ENCODE measurements at places on chromosomes 11 and 22. TPM values are rescaled to one million over a fixed set of nuclear protein-coding genes. Genes with fewer than 3 reads are reported as not detected.

GRCh38 chr22:23029521-23030228 is 40.6 kb upstream of the GNAZ start:
- DNase-seq: no peak

- DNase-seq: no peak
Observed at GRCh38 chr11:126410649-126411048, 55.2 kb downstream of the ST3GAL4 start.

- DNase-seq: no peak
Observed at GRCh38 chr11:64652586-64653387, 61.8 kb downstream of the SLC22A12 start.

BIRC3 gene
- 1.4 TPM for polyA plus RNA-seq

DNA sequence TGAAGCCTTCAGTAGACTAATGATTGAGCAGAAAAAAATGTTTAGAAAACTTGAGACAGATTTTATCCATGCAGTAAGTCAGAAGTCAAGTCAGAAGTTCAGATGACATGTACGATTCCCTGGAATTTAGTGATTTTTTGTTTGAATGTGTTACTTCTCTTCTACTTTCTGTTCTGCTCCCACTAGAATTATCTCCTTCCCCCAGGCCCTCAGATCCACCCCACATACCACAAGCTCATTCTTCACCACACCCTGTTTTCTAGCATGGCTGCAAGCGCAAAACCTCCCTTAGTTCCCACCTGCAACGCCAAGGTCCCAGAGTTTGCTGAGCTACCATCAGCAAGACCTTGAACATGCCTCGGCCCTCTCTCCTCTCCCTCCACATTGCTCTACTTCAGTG is 64.1 kb downstream of the KCNJ1 start:
- DNase-seq: no peak

GRCh38 chr11:6129635-6130034 is 22.2 kb downstream of the OR56B4 start:
- no peak for DNase-seq

- no peak for DNase-seq
Observed at GRCh38 chr11:45178890-45179671, 32.6 kb downstream of the PRDM11 start.

- no peak for DNase-seq
Observed at GRCh38 chr11:46309814-46310259, 32.4 kb downstream of the CREB3L1 start.

NOX4 gene
- polyA plus RNA-seq: 38.3 TPM

GRCh38 chr22:22927888-22928665 is 40.5 kb downstream of the IGLL5 start:
- DNase-seq: no peak

- DNase-seq: no peak
Observed at GRCh38 chr22:18976197-18976751, 40.2 kb upstream of the PRODH start.

DNA sequence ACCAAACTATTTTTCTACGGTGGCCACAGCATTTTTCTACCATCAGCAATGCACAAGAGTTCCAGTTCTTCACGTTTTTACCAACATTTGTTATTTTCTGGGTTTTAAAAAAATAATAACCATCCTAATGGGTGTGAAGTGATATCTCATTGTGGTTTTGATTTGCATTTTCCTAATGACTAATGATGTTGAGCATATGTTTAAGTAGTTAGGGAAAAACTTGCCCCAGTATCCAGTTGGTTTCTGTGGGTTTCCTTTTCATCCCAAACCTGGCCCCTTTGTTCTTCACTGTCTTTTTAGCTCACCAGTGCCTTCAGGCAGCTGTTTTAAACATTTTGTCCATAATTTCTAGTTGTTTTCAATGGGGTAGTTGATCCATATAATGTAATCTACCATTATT is 14.7 kb upstream of the PTS start:
- no peak for DNase-seq

SLC22A8 gene
- polyA plus RNA-seq: 23.1 TPM

- DNase-seq: no peak
Observed at GRCh38 chr11:129636926-129637325, 178.7 kb upstream of the TMEM45B start.

DNA sequence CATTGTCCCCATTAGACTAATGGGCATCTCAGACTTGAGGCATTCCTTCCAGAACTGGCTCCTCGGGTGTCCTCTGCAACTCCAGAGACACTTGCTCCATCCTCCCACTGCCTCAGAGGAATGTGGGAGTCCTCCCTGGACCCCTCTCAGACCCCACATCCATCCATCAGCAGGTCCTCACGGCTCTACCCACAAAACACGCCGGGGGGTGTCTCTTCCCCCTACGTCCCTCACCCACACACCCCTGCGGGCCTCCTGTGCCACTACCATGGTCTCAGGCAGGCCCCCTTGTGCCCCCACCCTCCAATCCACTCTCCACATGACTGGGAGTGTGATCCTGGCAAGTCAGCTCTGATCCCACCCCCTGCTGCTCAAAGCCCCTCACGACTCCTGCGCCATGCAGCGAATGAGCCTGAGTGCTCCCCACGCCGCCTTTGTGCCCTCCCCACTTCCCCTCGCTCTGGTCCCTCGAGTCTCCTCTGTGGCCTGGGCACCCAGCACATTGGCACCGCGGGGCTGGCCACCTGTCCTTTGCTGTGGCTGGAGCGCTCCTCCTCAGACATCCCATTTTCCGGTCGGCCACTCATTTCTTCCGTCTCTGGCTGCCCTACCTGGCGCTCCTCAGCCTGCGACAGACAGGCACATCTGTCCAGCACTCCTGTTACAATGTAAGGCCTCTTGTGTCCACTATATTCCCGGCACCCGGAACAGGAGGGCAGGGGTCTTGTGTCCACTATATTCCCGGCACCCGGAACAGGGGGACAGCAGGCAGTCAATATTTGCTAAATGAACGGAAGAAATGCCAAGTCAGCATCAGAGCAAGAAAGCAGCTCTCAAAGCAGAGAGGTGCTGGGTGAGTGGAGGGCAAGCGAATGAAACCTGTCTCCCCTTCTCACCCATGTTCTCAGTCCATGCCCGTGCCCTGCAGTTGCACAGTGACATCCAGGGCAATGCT is 14.2 kb upstream of the MOB2 start:
- DNase-seq: no peak

TMEM126B gene
- 70.9 TPM for polyA plus RNA-seq

GRCh38 chr22:33867118-33867866 is 53.0 kb downstream of the LARGE1 start:
- no peak for DNase-seq

DNA sequence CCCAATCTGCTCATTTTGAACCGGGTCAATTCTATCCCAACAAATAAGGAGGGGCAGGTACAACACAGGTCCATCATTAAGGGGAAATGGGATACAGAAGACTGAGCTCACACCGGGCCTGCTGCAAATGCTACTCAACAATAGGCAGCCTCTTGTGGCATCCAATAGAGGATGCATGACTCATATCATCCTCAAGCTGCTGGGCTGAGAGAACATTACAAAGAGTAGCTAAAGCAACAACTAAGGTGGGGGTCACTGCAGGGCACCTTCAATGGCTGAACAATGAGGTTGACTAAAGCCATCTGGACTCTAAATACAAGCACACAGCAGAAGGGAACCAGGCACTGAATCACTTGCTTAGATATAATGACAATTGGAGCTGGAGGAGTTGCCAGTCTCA is 130.1 kb upstream of the SYN3 start:
- DNase-seq: no peak

GRCh38 chr11:38950867-38951266 is 2352.8 kb upstream of the RAG2 start:
- DNase-seq: no peak

DNA sequence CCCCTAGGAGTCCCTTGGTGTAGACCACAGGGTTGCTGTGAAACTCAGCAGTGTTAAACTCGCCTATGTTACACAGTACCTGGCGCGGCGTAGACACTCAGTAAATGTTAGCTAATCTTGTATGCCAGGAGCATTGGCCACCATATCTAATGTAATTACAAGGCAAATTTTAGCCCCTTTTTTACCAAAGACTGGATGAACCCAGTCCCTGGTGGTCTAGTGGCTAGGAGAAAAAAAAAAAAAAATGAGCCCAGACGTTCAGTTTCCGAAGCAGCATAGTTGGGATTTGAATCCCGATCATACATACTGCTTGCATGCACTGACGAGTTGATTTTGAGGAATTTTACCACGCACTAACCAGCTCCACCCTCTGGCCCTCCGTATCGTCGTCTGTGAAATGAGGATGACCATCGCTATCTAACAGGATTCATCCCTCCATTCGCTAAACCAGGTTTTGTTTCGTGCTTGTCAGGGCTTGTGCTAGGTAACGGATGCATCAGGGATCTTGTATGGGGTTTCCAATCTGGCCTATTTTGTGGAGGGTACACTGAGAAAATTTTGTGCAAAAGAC is 688 bp downstream of the PTS start:
- DNase-seq: peak; percentile 8

KRTAP5-7 gene
- polyA plus RNA-seq: not detected

DNA sequence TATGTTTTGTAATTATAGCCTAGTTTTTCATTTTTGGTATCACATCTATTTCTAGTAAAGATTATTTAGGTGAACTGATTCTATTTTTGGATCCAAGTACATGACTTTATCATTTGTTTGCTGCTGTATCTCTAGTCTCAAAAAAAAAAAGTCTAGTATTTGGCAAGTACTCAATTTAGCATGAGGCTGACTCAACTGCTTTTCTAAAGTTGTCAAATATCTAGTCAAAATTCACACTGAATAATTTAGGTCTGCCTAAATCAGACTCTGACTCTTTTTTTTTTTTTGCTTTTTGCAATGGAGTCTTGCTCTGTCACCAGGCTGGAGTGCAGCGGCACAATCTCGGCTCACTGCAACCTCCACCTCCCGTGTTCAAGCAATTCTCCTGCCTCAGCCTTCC is 2.4 kb downstream of the OOSP4A start:
- no peak for DNase-seq

All from left renal pelvis (tissue), 4 donors.